ENCODE measurements at places on chromosomes 13 and 19. TPM values are rescaled to one million over a fixed set of nuclear protein-coding genes. Genes with fewer than 3 reads are reported as not detected.

Gene FSD1
- not detected for total RNA-seq

Gene ZNF256
- 7.6 TPM for total RNA-seq

Gene WIZ
- 37.8 TPM for total RNA-seq

Gene HTR2A
- 1.4 TPM for total RNA-seq

Gene MUC16
- total RNA-seq: under 0.01 TPM

Gene ZNF723
- total RNA-seq: not detected

Gene ZNF610
- 1.8 TPM for total RNA-seq

Gene LAIR2
- not detected for total RNA-seq

Gene SYNE4
- 0.92 TPM for total RNA-seq

Gene STARD13
- total RNA-seq: 43.9 TPM

Gene ATP8B3
- total RNA-seq: 1.4 TPM

Gene VSTM2B
- total RNA-seq: not detected

Gene FAM216B
- not detected for total RNA-seq

Data from thoracic aorta (tissue), 2 donors.